ENCODE measurements at places on chromosomes 13 and 19. TPM values are rescaled to one million over a fixed set of nuclear protein-coding genes. Genes with fewer than 3 reads are reported as not detected.

Gene SPART
- total RNA-seq: 20.2 TPM

DNA sequence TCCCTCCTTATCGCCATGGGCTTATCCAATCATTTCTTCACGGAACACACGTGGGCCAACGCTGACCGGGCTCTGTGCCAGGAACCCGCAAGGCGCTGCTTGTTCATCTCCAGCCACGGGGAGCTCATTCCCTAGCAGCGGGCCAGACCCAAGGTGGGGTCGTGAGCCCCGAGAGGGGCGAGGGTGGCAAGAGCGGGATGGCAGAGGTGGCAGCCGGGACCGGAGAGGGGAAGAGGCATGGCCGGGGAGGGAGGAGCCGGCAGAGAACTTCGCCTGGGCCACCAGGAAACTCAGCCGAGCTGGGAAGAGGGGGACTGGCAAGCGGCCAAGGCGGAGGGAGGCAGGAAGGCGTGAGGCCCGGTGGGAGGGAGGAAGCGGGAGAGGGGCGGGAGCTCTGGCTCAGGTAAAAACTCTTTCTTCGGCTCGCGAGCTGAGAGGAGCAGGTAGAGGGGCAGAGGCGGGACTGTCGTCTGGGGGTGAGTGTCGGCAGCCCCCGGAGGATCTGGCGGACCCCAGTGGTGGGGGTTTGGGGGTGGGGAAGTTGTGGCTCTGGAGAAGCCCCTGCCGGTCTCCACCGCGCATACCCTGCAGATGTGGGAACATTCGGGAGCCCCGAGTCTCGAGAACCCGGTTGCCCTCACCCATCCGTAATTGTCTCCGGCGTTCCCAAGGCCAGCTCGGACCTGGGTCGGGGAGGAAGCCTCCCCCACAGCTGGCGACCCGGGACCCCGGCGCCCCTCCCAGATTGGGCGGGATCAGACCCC, at the start of gene B3GNT3:
TSS of gene B3GNT3 (plus strand) at position 408 of the 764 bp plus-strand sequence. CDS start 12,670 bp downstream, outside the sequence.
- DNase-seq: no peak

DNA sequence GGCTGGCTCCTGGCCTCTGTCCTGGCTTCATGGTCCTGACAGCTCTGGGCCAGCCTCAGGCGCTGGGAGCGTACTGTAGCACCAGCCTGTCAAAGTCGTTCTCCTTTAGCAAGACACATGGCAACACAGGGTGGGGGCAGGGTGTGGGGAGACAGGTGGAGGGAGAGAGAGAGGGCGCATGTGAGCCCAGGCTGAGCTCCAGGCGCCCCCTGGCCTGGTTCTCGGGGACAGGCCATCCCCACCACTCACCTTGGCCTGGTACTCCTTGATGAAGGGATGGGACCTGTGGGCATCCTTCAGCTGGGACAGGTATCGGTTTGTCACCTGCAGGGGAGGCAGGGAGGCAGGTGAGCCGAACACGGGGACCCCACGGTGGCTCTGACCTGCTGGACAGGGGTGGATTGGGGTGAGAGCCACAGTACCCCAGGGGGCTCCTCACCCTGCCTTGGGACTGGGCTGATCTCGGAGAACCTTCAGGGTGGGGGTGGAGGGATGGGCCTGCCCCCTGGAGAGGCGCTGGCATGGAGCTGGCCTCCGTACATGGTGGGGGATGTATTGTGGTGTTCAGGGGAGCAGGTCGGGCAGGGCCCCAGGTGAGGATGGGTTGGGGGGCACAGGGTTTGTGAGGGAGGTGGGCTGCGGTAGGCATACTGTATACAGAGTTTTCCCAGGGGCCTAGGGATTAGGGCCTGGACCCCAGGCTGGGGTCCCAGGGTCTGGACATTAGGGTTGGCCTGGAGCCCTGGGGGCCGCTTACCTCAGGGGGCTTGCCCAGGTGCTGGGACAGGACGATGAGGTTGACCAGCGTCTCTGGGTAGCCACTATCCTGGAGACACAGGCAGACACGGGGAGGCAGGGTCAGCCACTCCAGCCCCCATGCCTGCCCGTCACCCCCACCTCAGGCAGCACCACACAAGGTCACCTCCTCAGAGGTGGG, 3.9 kb upstream of the CERS1 start:
- no peak for DNase-seq

- DNase-seq: no peak
Measured at GRCh38 chr19:11452620-11453310, 17.3 kb downstream of the PRKCSH start.

Gene DPP9
- 95.3 TPM for total RNA-seq

- no peak for DNase-seq
Measured at GRCh38 chr19:35531291-35531690, 2.0 kb upstream of the GAPDHS start.
